ENCODE measurements at places on chromosomes 6 and 20.

GRCh38 chr6:119273272-119274196 lies 76.0 kb downstream of the MAN1A1 start:
- no peak for DNase-seq

DNA sequence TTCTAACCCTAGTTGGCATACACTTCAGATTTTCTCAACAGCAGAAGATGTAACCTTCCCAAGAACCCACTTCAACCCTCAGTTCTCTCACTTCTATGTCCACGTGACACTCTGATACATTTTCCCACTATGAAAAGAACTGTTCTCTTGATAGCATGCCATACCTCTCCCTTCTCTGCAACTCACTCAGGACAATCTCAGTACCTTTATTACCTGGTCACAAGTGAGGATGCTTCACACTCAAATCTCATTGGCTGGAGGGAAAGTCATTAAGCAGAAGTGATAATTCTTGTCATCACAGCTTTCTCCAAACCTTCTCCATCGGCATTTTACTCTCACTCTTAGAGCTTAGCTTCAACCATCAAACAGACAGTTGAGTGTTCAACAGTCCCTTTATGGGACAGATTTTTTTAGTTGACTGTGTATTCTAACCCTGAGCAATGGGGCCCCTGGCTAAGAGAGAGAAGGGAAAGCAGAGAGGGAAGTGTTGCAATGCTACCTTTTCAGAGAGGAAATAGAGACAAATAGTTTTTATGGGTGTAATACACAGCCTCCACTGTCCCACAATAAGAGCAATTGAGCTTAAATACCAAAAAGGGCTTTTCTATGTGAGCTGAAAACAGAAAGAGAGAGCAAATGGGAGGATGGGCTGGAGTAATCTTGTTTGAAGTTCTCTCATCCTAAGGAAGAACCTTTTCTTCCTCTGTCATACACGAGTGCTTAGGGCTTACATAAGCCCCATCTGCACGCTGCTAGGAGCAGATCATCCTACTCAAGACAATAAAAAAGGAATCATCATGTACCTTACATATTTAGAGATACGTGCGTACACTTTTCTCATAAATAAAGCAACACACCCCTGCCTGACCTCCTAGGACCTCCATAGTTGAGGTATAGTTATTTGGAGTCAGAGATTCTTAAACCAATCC lies 16.0 kb downstream of the HLA-DPA1 start:
- DNase-seq: no peak

DNA sequence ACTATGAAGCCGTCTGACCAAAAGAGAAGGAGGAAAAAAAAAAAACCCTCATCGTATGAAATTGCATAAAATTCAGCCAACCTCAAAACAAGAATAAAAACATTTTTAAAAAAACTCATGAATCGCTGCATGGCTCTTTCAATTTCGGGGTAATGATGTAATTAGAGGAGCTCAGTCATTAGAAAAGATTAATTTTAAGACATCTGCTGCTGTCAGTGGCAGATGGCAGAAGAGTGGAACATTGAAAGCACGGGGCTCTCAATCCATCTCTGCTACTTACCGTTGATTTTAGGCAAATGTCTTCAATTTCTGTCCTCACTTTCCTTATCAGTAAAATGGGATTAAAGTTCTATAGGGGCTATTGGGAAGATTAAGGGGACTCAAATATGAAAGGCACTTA lies 79.1 kb downstream of the EYA2 start:
- no peak for DNase-seq

- DNase-seq: no peak
Observed at GRCh38 chr20:40189621-40190020, 499.4 kb downstream of the MAFB start.

DNA sequence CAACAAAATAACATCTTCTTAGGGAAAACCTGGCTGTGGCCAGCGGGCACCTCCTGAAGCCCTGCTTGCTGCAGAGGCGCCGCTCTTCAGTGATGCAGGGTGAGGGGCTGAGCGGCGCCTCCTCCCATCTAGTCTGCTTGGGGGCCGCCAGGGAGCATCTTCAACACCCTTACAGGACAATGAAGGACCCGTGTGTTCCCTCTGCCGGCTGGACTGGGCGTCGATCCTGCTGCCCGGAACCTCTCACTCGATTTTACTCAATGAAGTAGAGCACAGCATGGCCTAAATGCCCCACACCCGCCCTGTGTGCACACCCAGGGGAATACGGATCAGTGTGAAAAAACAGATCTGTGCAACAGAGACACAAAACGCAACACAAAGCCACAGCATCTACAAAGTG lies 28.5 kb upstream of the MPC1 start:
- DNase-seq: no peak

GRCh38 chr20:51624157-51624731 lies 81.7 kb upstream of the NFATC2 start:
- peak; percentile 80 for DNase-seq

GRCh38 chr6:83847179-83847578 lies 6.0 kb upstream of the RIPPLY2 start:
- DNase-seq: peak; percentile 23

DNA sequence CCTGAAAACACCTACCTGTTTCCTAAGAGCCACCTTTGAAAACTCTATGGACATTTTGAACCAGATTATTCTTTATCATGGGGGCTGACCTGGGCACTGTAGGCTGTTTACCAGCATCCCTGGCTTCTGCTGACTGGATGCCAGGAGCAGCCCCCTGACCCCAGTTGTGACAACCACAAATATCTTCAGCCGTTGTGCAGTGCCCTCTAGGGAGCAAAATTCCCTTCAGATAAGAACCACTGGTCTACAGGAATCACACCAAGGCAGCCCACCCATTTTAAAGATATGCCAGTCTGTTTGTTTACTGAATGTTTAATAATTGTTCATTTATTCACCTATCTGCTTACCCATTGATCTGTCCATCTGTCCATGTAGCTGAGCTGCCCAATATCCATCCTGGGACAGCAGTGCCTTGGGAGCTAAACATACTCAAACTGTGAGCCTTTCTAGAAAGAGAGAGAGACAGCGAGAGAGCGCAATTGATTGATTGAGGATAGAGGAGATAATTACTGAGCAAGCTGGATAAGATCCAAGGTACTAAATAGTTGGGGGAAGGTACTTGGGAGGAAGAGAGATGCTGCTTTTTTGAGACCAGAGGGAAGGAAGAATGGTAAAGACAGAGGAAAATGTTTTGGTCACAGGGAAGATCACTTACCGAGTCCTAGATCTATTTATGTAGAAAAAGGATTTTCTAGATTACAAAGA lies 276.8 kb downstream of the NRN1 start:
- no peak for DNase-seq

GRCh38 chr6:127475823-127476176 lies 16.6 kb upstream of the KIAA0408 start:
- no peak for DNase-seq

DNA sequence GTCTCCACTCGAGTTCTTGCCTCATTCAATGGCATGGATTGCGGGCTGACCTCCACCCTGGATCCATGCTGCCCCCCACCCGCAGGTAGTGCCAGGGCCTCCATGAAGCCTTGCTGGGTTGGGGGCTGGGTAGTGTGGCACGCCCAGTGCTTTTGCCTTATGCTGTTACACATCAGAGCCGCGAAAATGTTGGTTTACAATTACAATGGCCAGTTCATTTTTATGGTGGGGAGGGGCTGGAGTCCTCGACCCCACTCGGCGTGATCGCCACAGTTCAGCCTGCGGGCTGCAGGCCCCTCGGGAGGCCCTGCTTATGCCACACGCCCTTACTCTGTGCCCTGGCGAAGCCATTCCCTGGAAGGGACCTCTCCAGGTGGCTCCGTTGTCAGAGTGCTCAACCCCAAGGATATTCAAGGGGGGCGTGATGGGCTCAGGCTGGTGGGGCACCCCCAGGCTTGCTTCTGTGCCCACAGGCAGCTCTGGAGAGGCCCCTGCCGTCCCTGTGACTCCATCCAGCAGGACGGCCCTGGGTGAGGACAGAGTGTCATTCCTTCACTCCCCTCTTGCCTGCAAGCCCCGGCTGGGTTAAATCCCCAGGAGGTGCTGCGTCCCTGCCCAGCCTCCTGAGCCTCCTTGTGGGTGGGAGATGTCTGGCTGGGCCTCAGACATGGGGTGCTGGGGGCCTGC lies 14.8 kb downstream of the ITPA start:
- DNase-seq: no peak

- DNase-seq: no peak
Observed at GRCh38 chr6:82569022-82569421, 205.4 kb downstream of the TPBG start.

GRCh38 chr20:35888657-35889056 lies 65.6 kb downstream of the SCAND1 start:
- no peak for DNase-seq

DNA sequence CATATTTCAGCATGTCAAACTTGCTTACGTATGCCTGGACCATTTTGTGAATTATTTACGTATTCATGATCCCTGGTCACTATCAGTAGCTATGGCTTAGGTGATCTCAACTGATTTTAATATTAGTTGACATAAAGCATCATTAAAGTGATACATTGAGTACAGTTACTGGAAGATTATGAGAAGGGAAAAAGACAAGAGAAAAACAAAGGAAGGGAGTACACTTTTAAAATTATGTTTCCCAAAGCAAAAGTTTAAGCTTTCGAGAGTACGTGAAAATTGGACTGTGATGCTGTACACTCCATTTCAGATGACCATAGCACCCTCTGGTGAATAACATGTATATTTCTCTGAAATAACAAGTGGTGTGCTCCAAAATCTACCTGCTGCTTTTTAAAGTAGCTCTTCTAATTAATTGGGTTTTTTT lies 215.0 kb upstream of the HSF2 start:
- no peak for DNase-seq

- no peak for DNase-seq
Observed at GRCh38 chr20:278607-279571, 11.7 kb downstream of the C20orf96 start.

DNA sequence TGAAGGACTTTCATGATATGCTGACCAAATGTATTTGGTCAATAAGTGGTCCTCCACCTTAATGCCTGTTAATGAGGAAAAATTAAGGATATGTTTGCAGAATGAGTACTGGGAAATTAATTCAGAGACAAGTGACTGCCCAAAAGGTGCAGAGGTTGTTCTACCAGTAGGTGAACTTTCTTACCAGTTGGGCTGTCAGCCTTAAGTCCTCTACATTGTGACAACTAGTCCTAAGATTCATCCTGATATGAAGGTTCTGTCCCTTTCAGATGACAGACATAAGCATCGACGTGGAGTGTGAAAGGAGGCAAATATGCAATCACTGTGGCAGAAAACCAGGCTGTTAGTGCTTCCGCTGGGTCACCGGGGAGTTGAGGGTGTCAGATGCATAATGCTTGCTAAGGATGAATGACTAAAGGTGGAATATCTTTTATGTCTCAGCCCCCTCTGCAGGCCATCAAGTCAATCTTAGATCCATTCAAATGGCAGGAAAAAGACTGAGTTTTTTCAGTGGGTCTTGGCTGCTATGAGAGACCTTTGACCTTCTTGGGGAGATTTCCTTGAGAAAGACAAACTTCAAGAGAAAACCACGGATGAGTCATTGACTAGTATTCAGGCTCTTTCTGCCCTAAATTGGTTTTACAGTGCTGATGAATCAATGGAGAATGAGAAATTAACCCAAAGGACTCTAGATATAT lies 226.0 kb downstream of the TPBG start:
- peak; percentile 3 for DNase-seq

DNA sequence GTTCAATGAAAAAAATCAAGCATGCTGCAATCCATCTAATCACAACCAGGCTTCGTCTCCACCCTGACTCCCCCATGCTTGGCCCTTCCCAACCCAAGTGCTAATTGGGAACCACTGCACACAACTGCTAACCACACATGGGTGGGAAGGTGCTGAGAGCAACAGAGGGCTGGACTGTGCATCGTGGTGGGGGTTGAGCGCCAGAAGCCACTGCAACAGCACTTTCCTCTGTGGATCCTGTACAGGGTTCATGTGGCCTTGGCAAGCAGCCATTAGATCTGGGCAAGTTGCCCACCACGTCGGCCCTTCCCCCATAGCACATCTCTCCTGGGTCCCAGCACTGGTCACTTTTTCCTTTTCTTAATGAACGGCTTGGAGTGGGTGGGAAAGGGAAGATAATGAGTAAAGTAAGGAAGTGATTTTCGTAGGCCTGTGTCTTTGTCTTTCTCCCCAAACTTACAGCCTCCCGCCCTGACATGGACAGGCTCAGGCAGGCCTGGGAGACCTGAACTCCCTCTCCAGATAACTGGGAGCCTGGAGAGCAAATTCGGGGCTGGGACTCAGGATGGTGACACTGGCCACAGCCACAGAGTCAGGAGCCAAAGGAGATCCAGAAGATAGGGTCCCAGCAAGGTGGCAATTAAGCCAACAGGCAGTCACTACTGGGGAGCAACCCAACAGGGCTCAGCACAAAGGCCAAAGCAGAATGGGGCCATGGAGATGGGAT lies 34.4 kb upstream of the MRPS10 start:
- DNase-seq: no peak

GRCh38 chr6:3251462-3252314 lies 7.1 kb upstream of the PSMG4 start:
- peak; percentile 88 for DNase-seq

DNA sequence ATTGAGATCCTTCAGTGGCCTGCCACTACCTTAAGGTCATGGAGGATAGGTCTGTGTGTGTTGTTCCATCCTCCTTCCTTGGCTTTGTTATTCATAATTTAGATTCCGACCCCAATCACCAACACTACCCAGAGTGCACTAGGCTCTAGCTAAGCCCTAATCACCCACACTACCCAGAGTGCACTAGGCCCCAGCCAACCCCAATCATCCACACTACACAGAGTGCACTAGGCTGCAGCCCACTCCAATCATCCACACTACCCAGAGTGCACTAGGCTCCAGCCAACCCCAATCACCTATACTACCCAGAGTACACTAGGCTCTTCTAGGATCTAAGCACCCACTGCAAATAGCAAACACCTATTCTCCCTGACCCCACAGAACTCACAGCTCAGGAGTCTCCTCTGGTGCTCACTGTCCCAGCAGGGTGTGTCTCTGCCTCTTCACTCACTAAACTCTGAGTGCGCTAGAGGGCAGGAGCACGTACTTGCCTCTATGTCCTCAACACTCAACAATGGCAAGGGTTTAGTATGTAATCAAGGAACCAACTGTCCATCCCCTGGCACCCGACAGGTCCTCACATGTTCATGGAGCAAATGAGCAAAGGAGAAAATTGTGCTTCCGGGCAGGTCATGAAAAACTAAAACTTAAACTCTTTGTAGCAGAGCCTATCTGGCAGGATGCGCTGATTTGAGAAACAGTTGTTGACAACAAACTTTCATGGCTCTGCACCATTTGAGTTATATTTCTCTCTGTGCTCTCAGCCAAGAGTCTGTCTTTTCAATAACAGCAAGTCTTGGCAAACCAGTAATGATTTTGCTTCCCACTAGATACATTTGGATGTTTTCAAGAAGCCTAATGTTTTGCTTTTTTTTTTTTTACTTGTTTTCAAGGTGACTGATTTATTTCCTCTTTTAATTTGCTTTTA lies 54.3 kb downstream of the SLC22A23 start:
- no peak for DNase-seq

GRCh38 chr6:49636713-49637349 lies at the start of gene RHAG:
Gene RHAG, minus strand, starts transcription at chr6:49636839. Its CDS starts 27 bp downstream, at chr6:49636812.
- no peak for DNase-seq

- DNase-seq: no peak
Observed at GRCh38 chr6:35046862-35047261, 94.3 kb downstream of the TCP11 start.

Data from activated CD4-positive, alpha-beta T cell treated with anti-CD3 and anti-CD28 coated beads, Interleukin-2, Interleukin-6, amounts not matched to agents 100 ng/mL and 50 ng/mL, durations not matched to agents 16 hours and 8 hours (primary cell).